Central memory CD4-positive, alpha-beta T cell (primary cell): ENCODE measurements at places on chromosomes 4 and X.

DNA sequence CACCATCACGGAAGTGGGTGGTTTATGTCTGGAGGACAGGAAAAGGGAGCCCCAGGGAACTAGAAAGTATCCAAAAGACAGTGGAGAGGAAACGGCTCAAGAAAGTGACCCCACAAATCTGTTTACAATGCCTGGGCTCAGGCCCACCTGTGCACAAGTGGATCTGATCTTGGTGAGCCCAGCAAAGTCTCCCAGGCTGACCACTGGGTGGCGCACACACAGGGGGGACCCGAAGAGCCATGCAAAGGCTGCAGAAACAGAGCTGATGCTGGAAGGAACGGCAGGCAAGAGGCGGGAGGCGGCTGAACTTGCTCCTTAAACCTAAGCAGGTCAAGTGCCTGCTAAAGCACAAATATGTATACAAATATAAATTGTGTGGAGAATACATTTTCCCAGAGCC lies 9.6 kb downstream of the HAUS7 start:
- DNase-seq, result peak; percentile 27

DNA sequence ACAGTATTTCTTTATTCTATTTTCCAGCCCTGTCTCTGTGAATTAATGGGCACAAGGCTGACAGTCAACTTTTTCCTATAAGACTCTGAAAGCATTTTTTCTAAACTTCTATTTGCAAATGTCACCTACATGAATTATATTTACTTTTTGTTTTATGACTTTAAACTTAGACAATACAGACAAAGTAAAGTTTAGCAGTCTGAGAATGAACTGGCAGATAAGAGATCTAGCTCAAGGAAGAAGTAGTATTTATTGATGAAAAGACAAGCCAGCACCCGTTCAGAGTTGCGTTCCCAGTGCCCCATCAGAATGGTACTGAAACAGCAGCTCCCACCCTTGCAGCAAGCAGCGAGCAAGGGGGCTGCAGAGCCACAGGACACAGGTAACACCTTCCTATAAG lies 148.5 kb downstream of the FAM13A start:
- no peak for DNase-seq

- DNase-seq, result no peak
These were observed 291.6 kb upstream of the HS3ST1 start for GRCh38 chr4:11720292-11720691.

DNA sequence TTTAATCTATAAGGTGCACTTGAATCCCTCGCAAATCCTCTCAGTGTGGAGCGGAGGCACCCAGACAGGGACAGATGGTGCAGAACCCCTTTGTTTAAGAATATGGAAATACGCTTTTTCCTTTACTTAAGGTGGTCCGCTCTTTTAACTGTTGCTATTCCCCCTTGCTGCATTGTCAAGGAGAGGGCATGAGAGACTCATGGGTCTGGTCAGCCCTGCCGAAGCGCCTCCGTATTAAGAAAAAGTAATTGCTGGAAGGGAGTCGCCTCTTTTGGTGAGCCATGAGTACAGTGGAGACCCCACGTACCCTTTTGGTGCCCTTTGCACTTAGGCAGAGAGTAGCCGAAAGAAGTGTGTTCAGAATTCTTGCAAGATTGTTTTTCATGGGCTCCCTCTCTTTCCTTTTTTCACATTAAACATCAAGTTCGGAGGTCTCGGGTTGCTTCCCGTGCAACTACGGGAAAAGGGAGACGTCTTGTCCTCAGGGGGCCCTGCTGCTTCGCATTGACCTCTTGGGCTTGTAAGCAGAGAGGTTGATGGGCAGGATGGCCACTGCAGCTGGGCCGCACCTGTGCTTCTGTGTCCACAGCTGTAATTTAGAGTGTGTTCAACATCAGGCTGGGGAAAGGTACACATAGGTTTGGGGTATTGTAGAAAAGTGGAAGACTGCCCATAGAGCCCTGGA lies 109.6 kb downstream of the SPRY1 start:
- DNase-seq, result no peak

- no peak for DNase-seq
These were observed 23.3 kb upstream of the ANTXR2 start for GRCh38 chr4:80096175-80096850.

- no peak for DNase-seq
These were observed 498.1 kb upstream of the FSTL5 start for GRCh38 chr4:162661913-162662312.

DNA sequence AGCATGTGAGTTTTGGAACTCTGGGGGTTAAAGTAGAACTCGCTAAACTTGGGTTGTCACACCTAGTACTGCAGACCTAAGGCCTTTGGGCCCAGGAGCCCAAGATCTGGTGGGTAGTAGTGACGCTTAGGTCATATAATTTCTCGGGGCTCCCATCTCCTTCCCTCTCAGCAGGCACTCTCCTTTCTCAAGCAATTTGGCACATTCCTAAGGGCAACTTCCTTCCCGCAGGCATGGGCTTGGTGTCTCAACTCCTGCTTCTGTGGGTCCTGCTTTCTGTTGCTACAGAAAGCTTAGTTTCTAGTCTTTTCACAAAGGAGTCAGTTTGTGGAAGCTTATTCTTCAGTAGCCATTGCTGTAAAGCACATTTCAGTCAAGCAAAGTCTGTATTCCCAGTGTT lies 10.4 kb upstream of the EDA start:
- DNase-seq, result no peak
